RCC 7860 (cell line): ENCODE measurements at places on chromosomes 16 and 17.

GRCh38 chr16:27475561-27475960 is 73.6 kb downstream of the IL21R start:
- peak; percentile 94 for DNase-seq

- DNase-seq = no peak
These were observed 208.5 kb upstream of the TOX3 start for GRCh38 chr16:52755396-52755795.

DNA sequence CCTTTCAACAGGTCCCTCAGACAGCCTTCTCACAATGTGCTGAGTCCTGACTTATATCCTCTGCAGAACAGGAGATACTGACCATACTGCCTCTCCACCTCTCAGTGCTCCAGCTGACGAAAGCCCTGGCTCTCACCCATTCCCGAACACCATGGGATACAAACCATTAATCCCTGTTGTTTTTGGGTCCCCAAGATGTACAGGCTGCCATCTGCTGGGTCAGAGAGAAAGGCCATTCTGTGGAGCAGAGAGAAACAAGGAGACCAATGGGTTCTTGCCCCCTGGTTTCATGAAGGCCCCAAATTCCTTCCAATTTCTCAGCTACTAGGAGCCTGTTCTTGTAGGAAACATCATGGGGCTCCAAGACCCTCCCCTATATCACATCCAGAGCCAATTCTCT is 3.0 kb downstream of the ERN2 start:
- no peak for DNase-seq

DNA sequence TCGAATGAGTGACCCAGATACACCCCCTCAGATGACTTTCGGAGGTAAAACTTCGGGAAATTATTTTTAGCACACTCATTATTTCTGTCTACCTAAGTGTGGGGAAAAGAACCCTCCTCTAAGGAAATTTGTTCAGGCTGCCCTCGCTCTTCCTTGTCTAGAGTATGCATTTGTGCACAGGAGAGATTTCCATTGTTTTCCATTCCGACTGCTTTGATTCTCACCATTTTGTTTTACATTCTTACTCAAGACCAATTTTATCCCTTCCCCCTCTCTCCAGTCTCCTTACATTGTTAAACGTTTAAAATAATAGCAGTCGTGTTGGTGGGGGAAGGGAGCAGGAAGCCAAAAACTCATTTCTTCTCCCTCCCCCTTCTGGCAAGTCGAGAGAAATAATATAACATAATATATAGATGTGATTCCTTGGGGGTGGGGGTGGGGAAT is 1.5 kb upstream of the CHD3 start:
- no peak for DNase-seq

GRCh38 chr17:60720763-60721531 is 43.3 kb downstream of the BCAS3 start:
- DNase-seq = peak; percentile 52

GRCh38 chr16:84271866-84272265 is 22.8 kb upstream of the WFDC1 start:
- DNase-seq = no peak

- DNase-seq = no peak
These were observed at the start of gene PRSS33 for GRCh38 chr16:2787406-2787805. Gene PRSS33 (minus strand): TSS chr16:2787560. CDS start chr16:2786547, 1,013 bp downstream.

- no peak for DNase-seq
These were observed 90.1 kb upstream of the CDC42EP4 start for GRCh38 chr17:73401911-73402310.

- DNase-seq = no peak
These were observed 25.3 kb upstream of the PHAF1 start for GRCh38 chr16:67084345-67085028.

- no peak for DNase-seq
These were observed 608.6 kb upstream of the EEF2KMT start for GRCh38 chr16:5706211-5706610.

DNA sequence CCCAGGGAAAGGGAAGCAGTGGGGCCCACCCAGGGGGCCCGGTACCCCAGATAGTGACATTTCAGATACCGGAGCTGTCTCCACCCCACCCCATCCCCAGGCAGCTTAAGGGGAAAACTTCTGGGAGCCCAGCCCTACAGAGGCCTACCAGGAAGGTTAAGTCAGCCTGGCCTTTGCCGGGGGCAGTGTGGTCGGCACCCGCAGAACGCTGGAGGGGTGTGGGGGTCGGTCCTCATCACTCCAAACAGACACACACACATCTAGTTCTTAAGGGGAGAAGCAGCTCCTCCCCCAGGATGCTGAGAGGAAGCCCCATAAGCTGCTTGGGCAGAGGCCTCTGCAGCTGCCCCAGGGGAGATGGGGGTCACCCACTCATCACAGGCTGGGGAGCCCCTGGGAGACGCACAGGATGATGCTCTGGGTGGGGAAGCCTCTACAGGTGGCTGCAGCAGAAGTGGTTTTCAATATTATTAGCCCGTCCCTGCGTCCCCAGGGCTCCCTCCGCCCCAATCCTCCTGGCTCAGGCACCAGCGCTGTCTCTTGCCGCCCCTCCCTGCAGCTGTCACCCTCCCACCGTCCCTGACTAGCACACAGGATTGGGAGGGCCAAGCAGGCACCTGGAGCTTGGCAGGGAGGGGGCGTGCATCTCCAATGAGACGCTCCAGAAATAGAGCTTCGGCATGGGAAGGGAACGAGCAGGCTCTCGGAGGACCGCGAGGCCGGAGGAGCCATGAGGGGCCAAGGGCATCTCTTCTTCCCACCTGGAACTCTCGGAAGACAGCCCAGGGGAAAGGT is 1.4 kb upstream of the ABR start:
- DNase-seq = no peak

DNA sequence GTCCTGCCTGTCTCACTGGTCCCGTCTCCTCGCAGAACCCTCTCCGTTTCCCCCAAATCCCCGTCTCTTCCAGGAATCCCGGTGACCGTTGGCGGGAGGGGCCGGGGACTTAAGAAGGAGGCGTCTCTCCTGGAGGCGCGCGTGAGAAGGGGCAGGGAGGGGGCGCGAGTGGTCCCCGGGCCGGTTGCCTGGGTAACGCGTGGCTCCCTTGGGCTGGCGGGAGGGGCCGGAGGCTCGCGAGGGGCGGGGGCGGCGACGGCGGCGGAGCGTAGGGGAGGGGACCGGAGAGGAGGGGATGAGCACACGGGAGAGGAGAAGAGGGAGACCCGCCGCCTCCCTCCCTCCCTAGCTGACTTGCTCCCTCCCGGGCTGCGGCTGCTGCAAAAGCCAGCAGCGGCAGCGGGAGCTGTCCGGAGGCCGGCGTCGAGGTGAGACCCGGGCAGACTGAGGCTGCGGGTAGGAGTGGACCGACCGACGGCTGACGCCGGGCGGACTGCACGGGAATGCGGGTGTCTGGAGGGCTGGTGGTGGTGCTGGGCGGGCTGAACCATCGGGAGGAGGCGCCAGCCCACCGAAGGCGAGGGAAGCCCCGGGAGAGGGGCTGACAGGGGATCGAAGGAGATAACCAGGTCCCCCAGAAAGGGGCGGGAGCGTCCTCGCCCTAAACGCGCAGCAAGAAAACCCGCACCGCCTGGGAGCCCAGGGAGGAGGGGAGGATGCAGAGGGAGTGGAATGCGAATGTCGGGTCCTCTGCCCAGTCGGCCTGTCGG is at the start of gene PRRT2:
Gene PRRT2 (plus strand): TSS at position 298 of the 770 bp plus-strand sequence. CDS start 862 bp downstream, outside the sequence.
- peak; percentile 25 for DNase-seq

- no peak for DNase-seq
These were observed 14.7 kb upstream of the MYO15B start for GRCh38 chr17:75572713-75573539.

- DNase-seq = no peak
These were observed 1.6 kb downstream of the TRADD start for GRCh38 chr16:67157892-67158635.

- no peak for DNase-seq
These were observed 178.3 kb downstream of the PRKCB start for GRCh38 chr16:24013864-24014645.

DNA sequence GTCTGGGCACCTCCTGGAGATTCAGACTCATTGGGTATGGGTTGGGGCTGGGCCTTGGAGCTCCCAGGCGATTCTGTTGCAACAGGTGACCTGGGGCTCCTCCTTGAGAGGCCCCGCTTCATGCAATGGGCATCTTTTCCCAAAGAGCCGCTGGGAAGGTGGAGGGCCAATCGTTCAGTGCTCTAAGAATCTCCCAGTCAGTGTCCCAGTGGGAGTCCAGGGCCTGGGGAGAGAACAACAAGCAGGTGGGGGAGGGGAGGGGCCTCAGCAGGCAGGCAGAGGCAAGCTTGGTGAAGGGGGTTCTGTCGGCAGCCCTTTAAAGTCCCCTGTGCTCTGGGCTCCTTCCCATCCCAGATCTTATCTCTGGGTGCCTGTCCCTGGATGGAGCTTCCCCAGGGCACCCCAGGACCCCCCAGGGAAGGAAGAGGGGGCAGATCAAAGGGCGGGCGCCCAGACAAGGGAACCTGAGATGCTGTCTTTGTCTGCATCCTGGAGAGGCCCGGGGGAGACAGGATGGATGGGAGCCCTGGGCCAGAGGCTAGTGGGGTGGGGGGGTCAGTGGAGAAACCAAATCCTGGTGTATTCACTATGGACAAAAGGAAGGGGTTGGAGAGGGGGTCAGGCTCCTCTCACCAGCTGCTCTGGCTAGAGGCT is 30.5 kb upstream of the NXPH3 start:
- no peak for DNase-seq

- DNase-seq = no peak
These were observed 1.0 kb downstream of the TOP2A start for GRCh38 chr17:40416671-40417070.

DNA sequence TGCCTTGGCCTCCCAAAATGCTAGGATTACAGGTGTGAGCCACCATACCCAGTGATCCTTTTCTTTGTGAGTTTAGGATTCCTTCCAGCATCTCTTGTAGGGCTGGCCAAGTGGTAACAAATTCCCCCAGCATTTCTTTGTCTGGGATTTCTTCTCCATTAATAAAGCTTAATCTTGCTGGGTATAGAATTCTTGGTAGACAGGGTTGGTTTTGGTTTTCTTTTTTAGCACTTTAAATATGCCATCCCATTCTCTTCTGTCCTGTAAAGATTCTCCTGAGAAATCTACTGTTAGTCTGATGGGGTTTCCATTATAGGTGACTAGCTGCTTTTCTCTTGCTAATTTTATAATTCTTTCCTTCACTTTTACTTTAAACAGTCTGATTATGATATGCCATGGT is 173.0 kb upstream of the TOM1L1 start:
- no peak for DNase-seq
